D721Med (cell line): ENCODE measurements at places on chromosomes 1 and 21.

GRCh38 chr21:33802481-33802880 is 113.1 kb downstream of the ATP5PO start:
- no peak for DNase-seq

DNA sequence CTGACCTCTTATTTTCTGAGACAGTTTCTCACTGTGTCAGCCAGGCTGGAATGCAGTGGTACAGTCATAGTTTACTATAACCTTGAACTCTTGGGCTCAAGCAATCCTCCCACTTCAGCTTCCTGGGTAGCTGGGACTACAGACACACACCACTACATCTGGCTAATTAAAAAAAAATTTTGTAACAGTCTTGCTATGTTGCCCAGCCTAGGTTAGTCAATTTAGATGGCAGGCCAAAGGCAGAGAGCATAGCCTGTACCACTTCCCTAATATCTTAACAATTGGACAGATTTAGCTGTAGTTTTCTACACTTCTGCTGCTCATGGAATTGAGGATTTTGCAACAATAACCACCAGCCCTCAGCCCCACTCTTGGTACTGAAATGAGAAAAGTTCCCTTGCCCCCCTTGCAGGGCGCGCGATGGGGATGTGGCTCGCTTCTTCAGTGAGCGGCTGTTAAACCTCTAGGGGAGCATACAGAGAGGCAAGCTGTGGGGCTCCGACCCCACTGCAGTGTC is 34.9 kb upstream of the PTGFRN start:
- DNase-seq = no peak

DNA sequence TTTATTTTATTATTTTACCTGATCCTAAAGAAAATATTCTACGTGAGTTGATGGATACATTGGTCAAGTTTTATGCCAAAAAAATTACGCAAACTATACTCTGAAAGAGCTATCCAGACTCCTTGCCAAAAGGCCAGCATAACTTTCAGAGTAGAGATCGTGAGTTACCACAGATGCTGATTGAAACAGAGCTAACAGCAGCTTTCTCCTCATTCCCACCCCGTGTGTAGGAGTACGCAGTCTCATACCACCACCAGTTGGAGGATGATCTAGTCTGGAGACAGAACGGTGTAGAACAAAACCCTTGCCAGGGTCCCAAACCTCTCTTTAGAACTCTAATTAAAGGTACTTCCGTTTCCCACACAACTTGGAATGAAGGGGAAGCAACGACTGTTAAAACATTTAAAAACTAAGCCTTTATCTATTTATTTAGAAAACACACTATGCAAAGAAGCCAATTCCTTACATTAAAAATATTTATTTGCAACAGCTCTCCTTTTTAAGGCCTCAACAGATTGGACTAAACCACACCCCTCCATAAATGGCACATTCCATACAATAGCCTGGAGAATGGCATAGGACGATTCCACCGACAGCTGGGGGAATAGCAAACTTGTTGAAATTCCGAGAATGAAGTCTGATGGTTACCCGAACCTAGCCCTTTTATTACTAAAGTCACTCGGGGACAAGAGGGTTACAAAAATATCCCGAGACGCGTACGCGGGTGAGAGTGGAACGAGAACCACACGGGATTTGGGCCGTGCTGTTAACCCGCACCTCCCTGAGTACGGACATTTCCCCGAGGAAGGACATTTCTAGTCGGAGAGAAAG is 1.4 kb downstream of the NUCKS1 start:
- no peak for DNase-seq

DNA sequence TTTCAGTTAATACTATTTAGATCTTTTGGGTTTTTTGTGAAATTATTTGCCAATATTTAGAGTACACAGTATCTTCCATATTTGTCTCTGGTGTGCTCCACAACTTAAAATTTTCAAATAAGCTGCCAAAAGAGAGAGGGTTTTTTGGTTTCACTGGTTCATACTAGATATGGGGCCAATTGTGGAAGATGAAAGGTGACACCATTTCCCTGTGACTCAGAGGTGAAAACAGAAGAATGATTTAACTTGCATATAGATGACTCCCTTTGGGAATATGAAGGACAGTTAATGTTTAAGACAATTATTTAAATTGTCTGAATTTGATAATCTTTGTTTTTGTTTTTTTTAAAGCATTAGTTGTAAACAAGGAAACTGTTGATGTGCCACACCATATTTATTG is 37.5 kb downstream of the IVNS1ABP start:
- DNase-seq = no peak

GRCh38 chr1:245580651-245581050 is 425.9 kb downstream of the KIF26B start:
- DNase-seq = no peak

DNA sequence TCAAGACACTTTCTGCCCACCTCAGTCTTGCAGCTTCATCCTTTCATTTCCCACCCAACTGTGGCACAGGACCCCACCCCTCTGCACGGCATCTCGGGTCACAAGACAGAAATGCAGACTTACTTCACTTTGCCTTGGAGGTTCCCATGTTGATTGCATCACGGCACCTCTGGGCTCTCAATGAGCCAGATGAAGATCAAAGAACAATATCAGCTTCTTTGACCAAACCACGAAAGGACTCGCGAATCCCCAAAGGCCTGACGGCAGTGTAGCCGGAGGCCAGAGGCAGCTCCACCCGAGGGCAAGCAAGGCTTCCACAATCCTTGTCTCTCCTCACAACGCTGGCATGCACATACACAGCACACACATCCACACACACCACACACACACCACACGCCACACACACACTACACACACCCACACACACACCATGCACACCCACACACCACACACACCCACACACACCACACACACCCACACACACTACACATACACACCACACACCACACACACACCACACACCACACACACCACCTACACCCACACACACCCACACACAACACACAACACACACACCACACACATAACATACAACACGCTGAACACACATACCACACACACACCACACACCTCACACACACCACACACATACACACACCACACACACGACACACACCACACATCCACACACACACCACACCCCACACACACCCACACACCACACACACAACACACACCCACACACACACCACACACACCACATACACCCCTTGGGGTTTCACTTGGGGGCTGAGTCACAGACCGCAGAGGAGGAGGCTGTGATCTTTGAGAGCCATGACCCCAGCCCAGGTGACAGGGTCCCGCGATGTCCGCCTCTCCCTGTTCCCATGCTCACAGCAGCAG is 35.8 kb downstream of the UBASH3A start:
- DNase-seq = no peak

DNA sequence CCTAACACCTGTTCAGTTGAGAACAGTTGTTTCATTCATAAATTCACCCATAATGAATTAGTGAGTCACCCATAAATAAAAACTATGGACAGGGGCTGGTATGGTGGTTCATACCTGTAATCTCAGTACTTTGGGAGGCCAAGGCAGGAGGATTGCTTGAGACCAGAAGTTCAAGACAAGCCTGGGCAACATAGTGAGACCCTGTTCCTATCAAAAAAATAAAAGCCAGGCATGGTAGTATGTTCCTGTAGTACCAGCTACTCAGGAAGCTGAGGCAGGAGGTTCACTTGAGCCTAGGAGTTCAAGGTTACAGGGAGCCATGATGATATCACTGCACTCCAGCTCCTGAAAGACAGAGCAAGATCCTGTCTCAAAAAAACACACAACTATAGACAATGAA is 79.0 kb downstream of the GTF2B start:
- no peak for DNase-seq

- DNase-seq = no peak
Observed at GRCh38 chr21:34606621-34607020, 8.3 kb downstream of the RCAN1 start.

DNA sequence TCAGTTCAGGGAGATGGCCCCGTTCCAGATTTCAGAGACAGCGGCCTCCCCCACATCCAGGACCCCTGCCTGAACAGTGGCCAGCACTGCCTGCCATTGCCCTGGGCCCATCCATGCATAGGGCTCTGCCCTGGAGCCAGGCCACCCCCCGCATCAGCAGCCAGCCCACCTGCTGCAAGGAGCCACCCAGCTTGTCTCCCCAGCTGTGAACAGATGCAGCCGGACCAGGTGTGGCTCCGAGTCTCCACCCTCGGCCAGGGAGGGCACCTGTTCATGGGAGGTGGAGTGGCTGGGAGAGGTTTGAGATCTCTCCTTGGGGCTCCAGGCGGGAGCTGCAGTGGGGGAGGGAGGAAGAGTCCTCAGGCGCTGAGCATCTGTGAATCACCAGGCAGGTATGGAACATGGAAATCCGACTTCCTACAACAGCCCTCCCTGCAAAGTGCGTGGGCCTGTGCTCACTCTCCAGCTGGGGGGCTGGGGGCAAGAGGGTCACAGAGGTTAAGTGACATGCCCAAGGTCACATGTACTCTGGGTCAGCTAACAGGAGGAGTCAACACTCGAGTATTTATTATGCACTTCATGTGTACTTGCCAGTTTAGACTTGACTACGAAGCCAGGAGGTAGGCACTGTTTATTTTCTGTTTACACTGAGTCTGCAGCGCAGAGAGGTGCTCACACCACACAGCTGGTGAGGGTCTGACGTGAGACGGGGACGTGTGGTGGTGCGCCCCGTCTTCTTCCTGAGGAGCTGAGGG is 4.8 kb upstream of the HES5 start:
- no peak for DNase-seq

- no peak for DNase-seq
Observed at GRCh38 chr1:26190373-26190987, at the start of gene CATSPER4. Gene CATSPER4, plus strand, starts transcription at chr1:26190602. Its CDS starts 26 bp downstream, at chr1:26190628.

GRCh38 chr1:39590546-39590945 is 14.0 kb upstream of the PABPC4 start:
- DNase-seq = no peak

DNA sequence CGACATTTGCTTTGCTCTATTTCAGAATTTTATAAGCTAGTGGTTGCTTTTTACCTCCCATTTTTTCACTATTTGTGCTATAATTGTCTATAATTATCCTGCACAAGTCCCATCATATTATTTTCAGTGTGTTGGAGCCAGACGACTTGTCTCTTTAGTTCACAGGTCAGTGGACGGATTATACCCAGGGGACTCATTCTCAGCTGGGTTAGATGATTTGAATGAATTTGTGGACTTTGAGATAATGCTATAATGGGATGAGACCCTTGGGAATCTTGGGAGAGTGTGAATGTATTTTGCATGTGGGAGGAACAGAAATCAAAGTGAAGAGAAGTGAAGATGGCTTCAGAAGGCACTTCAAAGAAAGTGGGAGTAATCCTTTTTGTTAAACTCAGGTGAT is 31.5 kb upstream of the KCNK1 start:
- DNase-seq = no peak
